ENCODE measurements at places on chromosomes 1 and 21.

- DNase-seq: no peak
Measured at GRCh38 chr1:181152892-181153633, 64.6 kb downstream of the IER5 start.

GRCh38 chr1:26403656-26404055 is 7.0 kb upstream of the LIN28A start:
- no peak for DNase-seq

- no peak for DNase-seq
Measured at GRCh38 chr1:228378873-228379460, 27.7 kb downstream of the TRIM11 start.

- DNase-seq: no peak
Measured at GRCh38 chr21:39630191-39630591, 17.5 kb downstream of the B3GALT5 start.

- DNase-seq: no peak
Measured at GRCh38 chr1:26839339-26839722, 12.8 kb downstream of the ZDHHC18 start.

DNA sequence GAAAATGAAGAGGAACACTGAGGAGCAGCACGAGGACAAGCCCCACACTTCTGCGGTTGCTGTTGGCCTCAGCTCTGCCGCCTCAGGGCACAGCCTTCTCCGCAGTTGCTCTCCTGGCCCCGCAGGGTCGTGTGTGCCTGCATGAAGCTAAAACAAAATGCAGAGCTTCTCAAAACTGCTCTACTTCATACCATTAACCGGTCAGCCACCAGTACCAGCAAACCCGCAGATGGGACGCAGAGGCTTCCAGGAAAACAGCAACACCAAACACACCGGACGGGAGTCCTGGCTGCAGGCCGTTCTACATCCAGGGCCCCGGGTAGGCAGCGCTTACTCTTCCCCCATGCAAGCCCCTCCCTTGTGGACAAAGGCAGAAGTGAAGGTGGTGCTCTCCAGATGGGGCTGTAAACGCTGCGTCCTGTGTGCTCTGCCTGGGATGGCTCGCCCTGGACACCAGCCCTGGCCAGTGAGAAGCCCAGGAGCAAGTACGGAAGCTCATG is 7.1 kb upstream of the C1orf159 start:
- DNase-seq: no peak

DNA sequence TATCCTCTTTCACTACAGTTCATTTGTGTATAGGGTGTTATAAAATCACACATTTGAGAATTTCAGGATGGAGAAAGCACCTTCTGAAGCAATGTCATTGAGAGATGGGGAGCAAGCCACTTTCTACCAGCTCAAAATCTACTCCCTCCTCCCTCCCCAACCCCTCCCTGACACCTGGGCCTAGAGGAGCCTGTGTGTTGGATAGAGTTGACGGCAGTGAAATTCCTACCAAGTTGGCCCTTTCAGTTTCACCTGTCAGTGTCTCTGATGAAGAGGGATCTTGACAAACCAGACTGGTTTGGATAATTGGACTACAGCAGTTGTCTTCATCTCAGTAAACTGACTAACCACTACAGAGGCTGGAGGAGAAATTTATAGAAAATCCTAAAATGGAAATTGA is 125.0 kb upstream of the HOOK1 start:
- DNase-seq: no peak

DNA sequence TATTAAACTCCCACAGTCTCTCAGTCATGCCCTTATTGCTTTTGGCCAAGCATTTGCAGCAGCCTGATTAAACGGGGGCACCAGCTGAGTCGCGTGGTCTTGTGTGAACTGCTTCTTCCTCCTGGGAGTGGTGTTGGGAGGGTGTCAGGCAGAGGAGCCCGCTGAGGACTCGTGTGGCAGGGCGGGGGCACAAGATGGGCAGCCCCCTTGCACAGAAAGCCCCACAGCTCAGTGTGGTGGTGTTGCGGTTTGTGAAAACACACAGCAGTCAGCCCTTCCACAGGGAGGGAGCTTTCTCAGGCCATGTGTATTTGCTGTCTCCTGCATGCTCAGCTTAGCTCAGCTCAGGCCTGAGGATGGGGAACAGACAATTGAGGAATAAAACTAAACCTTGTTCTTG is 22.4 kb downstream of the PEX14 start:
- no peak for DNase-seq

- DNase-seq: no peak
Measured at GRCh38 chr1:199020904-199021303, 382.1 kb downstream of the PTPRC start.
